ENCODE measurements at places on chromosomes 12 and 14.

DNA sequence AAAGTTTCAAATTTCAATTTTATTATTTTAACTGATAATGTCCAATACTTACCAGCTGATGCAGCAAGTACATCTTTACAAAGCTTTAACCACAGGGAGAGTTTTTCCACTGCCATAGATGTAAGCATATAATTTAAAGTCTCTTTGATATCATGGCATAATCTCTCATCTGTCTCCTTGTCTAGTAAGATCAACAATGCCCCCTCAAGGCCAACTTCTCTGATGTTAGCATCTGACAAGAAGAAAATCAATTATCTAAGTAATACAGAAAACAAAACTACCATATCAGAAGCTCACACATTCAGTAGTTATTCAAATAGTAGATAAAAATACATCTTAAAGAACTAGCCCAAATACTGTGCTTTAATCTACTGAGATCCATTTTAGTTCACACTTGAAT is 94.2 kb downstream of the HEATR5A start:
- no peak for DNase-seq

DNA sequence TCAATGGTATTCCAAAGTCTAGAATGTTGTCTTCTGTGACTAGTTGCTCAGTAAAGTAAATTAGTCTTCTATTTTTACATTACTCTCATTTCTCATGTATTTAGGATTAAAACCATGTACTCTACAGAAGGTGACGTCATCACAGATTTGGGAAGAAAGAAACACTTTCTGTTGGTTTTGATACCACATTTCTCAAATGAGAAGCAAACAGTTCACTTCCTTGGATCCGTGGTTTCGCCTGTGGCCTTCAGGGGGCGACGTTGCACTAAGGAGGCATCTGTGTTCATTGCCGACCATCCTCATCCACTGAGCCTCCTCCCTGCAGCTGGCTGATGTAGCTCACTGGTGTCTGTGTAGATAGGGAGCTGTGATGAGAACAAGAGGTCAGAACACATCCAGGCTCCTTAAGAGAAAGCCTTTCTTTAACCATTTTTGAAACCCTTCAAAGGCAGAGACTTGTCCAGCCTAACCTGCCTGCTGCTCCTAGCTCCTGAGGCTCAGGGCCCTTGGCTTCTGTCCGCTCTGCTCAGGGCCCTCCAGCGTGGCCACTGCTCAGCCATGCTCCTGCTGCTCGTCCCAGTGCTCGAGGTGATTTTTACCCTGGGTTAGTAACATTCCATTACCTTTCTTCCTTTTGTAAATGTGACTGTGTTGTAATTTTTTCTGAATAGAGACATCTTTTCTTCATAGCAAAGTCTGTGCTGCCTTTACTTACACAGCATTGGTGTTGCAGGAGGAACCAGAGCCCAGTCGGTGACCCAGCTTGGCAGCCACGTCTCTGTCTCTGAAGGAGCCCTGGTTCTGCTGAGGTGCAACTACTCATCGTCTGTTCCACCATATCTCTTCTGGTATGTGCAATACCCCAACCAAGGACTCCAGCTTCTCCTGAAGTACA is 220.6 kb upstream of the OR4E1 start:
- DNase-seq, result no peak

GRCh38 chr12:121287267-121287954 is 9.1 kb downstream of the CAMKK2 start:
- DNase-seq, result no peak

GRCh38 chr12:66115071-66115600 is 15.4 kb downstream of the LLPH start:
- no peak for DNase-seq

DNA sequence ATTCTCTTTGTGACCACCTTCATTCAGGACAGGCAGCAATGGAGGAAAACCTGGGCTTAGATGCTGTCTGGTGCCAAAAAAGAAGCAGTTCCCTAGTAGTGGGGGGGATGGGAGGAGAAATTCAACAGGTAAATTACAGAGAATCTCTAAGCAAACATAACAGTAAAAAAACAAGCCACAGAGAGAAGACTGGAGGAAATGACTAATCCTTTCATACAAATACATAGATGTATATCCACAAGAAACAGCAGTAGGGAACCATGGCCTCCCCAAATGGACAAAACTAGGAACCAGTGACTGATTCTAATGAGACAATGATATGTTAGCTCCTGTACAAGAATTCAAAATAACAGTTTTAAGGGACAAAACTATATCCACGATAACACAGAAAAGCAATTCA is 513.0 kb downstream of the NAV3 start:
- no peak for DNase-seq
